ENCODE measurements at places on chromosomes 13 and 19. TPM values are rescaled to one million over a fixed set of nuclear protein-coding genes. Genes with fewer than 3 reads are reported as not detected.

- H3K36me3 ChIP-seq, result no peaks in the 10 kb centered on the region
- H3K27ac ChIP-seq, result no peak overlapping the region
- DNase-seq, result no peak
- no peak overlapping the region for H3K4me3 ChIP-seq
- peaks cover 23% of the 10 kb centered on the region for H3K4me1 ChIP-seq
Observed at GRCh38 chr19:18100710-18101109, 3.1 kb downstream of the MAST3 start.

DNA sequence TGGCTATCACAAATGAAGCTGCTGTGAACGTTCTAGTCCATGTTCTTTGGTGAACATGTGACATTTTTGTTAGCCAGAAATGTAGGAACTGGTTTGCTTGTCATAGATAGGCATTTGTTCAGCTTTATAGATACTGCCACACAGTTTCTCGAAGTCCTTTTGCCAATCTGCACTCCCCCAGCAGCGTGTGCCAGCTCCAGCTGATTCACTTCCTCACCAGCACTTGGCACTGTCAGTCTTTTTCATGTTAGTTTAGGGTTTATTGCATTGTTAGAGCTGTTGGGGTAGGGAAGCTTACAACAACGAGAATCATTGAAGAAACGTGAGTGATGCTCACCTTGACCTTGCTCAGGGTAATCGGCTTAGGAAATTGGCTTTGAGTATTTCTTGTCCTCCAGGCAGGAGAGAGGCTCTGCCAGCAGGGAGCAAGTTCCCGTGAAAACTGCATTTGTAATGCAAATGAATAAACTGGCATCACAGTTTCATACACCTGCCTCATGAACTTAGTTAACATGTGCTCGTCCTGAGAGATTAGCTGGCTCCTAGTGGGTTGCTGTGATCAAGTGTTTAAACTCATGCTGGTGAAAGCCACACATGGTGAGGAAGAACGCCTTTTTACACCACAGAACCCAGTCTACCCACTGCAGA lies 83.9 kb downstream of the ING1 start:
- DNase-seq, result no peak
- no peak overlapping the region for H3K4me3 ChIP-seq
- peaks cover 5% of the 10 kb centered on the region for H3K27me3 ChIP-seq
- H3K27ac ChIP-seq, result no peak overlapping the region

Gene FBXO27
- not detected for polyA plus RNA-seq

Gene ZNF578
- polyA plus RNA-seq, result 4.4 TPM

DNA sequence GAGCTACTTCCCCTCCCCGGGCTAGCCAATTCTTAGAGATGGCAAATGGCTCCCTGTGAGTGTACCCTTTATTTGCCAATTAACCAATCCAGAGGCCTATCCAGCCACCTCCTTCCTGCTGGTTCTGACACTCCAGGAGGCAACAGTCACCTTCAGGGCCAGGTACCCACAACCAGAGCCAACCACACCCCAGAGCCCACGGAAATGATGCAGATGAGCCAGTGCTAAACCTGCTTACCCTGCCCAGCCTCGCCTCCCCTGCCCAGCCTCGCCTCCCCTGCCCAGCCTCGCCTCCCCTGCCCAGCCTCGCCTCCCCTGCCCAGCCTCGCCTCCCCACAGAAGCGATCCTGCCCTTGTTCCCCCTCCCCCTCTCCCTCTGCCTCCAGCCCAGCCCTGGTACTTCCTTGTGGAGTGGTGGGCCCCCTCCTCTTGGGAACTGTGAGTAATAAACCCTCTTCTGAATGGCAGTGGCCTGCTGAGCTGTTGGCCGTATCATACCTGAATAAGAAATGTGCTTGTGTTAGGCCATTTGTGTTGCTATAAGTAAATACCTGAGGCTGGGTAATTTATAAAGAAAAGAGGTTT lies 173.8 kb upstream of the RNF113B start:
- no peak overlapping the region for H3K4me3 ChIP-seq
- no peaks in the 10 kb centered on the region for H3K36me3 ChIP-seq
- no peaks in the 10 kb centered on the region for H3K4me1 ChIP-seq

DNA sequence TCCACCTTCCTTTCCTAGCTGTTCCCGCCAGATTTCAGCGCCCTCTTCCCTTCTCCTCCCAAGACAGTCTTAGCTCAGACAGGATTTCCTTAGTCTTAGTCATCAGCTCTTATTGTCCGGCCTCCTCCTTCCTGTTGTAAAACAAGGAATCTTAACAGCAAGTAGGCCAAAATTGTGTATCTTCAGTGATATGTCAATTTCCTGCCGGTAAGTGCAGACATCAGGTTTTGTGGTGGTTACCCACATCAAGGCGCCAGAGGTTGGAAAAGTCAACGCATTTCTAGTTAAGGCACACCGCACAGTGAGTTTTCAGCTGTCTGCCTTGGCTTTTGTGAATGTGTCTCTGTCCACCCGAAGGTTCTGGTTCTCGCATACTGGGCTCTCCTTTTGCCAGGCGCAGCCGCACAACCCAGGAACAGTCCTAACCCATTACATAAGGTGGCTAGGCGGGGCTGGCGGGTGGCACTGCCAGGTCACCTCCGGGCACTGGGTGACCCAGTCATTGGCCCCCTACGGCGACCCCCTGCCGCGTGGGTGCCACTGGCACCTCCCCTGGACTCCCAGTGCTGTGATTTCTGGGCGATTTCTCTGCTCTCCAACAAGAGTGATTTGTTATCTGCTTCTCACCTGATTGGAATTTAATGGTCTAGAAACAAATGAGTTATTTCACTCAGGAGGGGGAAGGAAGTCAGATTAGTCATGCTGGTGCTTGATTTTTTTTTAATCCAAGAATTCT lies 12.9 kb downstream of the COL4A2 start:
- no peak for DNase-seq
- H3K27ac ChIP-seq, result no peak overlapping the region
- no peaks in the 10 kb centered on the region for H3K36me3 ChIP-seq
- no peaks in the 10 kb centered on the region for H3K27me3 ChIP-seq

DNA sequence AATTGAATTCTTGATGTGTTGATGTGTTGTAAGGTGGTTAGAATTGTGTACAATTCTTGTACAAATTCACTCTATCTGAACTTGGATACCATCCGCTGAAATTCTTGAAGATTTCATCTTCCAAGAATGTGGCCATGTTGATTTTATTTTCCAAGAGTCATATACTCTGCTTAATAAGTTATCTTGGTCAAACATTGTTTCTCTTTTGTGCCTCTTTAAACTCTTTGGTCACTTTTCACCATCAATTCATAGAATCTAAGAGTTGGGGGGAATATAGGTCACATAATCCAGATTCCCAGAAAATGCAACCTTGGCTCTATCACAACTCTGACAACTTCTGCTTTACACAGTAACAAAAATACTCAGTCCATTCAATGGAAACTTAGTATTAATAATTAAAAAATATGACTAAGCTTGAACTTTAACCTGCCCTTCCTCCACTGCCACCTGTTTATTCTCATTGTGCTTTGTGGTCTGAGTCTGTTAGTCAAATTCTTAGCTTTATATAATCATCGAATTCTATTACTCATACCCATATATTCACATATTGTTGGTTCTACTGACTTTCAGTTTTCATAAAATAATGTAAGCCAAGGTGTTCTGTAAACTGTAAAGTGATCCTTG lies 373.2 kb downstream of the LMO7 start:
- no peak for DNase-seq
- H3K4me3 ChIP-seq, result no peak overlapping the region
- no peaks in the 10 kb centered on the region for H3K36me3 ChIP-seq
- no peaks in the 10 kb centered on the region for H3K27me3 ChIP-seq
- no peaks in the 10 kb centered on the region for H3K4me1 ChIP-seq
- H3K27ac ChIP-seq, result no peak overlapping the region

Gene NHLRC3
- polyA plus RNA-seq, result 3.4 TPM

DNA sequence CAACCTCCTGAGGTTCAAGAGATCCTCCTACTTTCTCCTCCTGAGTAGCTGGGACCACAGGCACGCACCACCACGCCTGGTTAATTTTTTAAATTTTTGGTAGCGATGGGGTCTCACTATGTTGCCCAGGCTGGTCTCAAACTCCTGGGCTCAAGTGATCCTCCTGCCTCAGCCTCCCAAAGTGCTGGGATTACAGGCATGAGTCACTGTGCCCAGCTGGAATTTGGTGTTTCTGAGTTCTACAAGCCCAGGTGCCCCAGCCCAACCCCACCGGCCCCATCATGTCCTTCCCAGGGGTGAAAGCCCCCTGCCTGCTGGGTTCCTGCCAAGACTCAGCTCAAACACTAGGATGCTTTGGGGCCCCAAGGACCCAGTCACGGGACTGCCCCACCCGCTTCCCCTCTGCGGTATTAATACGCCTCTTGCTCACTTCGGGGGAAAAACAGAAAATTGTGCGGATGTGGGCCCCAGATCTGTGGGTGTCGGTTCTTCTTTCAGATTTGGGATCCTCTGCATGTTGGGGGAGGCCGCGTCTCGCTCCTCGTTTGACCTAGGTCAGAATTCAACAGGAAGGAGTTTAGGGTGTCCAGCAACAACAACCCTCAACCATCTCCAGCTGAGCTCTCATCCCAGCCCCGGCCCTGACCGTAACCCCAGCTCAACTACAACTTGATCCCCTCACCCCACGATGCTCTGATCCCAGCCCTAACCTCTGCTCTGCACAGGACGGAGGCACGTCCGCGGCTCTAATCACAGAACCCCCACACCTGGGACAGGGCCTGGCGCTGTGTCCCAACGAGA lies 3.7 kb upstream of the FCER2 start:
- H3K4me1 ChIP-seq, result peaks cover 22% of the 10 kb centered on the region
- H3K4me3 ChIP-seq, result peak overlapping the region; percentile 34
- H3K27ac ChIP-seq, result peak overlapping the region; percentile 79

DNA sequence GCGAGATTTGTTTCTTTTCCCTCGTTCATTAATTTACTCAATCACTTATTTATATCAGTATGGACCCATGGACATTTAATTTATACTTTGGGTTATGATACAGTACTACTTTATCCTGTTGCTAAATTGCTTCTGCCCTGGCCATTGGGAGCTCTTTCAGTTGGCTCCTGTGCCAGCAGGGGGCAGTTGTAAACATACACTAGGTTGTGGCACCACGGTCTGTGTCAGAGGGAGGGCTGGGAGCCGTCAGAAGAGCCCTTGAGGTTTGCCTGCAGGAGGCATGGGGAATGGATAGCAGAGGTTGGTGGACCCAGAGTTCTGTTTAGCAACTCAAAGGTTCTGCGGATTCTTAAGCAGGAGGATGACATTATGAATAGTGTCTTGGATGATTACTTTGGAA lies 94.3 kb downstream of the ERCC5 start:
- H3K36me3 ChIP-seq, result no peaks in the 10 kb centered on the region
- H3K27ac ChIP-seq, result no peak overlapping the region
- H3K4me3 ChIP-seq, result no peak overlapping the region
- H3K27me3 ChIP-seq, result no peaks in the 10 kb centered on the region

- no peak for DNase-seq
- H3K27me3 ChIP-seq, result no peaks in the 10 kb centered on the region
- no peaks in the 10 kb centered on the region for H3K36me3 ChIP-seq
- H3K27ac ChIP-seq, result no peak overlapping the region
- H3K4me3 ChIP-seq, result no peak overlapping the region
- H3K4me1 ChIP-seq, result no peaks in the 10 kb centered on the region
Observed at GRCh38 chr13:37884674-37885073, 15.1 kb upstream of the TRPC4 start.

- no peak for DNase-seq
- H3K36me3 ChIP-seq, result no peaks in the 10 kb centered on the region
- no peaks in the 10 kb centered on the region for H3K4me1 ChIP-seq
- no peak overlapping the region for H3K27ac ChIP-seq
- H3K4me3 ChIP-seq, result no peak overlapping the region
- H3K27me3 ChIP-seq, result no peaks in the 10 kb centered on the region
Observed at GRCh38 chr19:49165111-49165750, 7.6 kb downstream of the TRPM4 start.

Gene CEACAM21
- 43.6 TPM for polyA plus RNA-seq

DNA sequence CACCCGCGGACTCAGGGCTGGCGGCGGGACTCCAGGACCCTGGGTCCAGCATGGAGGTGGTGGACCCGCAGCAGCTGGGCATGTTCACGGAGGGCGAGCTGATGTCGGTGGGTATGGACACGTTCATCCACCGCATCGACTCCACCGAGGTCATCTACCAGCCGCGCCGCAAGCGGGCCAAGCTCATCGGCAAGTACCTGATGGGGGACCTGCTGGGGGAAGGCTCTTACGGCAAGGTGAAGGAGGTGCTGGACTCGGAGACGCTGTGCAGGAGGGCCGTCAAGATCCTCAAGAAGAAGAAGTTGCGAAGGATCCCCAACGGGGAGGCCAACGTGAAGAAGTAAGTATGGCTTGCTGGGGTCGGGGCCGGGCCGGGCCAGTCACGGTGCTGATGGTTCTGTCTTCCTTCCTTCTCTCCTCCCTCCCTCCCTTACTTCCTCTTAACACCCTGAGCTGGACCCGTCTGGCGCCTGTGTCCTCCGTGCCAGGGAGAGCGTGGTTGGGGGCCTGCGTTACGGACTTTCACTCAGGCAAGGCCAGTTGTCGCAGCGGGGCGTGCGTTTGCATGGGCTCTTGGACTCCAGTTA lies 1.4 kb downstream of the STK11 start:
- no peaks in the 10 kb centered on the region for H3K36me3 ChIP-seq
- peaks cover 35% of the 10 kb centered on the region for H3K4me1 ChIP-seq
- no peaks in the 10 kb centered on the region for H3K27me3 ChIP-seq
- peak overlapping the region; percentile 81 for H3K4me3 ChIP-seq
- peak overlapping the region; percentile 74 for H3K27ac ChIP-seq

Gene TMEM190
- not detected for polyA plus RNA-seq

- H3K27ac ChIP-seq, result no peak overlapping the region
- no peaks in the 10 kb centered on the region for H3K36me3 ChIP-seq
- H3K4me1 ChIP-seq, result no peaks in the 10 kb centered on the region
- no peak for DNase-seq
Observed at GRCh38 chr13:73399347-73400216, 340.8 kb downstream of the KLF5 start.

DNA sequence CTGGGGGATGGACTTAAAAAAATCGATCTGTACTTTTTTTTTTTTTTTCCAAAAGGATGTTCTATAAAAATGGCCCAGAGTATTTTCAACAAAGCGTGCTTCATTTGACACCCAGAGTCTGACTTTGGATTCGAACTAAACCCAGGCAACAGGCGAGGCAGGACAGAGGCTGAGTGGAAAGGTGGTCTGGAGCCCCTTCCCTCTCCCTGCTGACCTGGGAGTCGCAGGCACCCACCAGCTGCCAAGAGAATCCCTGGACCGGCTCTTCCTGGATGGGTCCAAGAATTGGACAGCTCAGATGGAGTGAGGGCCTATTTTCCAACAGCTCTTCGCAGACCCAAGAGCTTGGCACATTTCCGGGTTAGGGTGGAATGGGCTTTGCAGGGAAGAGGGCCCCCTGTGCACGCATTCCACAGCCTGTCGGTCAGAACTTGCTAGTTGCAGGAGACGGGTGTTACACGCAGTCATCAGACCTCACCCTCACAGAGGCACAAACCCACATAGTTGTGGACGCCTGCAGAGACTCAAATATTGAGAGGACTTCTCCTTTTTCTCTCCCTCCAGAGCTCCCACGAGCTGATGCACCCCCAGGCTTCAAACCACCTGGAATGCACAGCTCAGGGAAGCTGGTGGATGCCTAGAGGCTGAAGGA lies 15.2 kb downstream of the KCTD15 start:
- no peak overlapping the region for H3K27ac ChIP-seq
- H3K4me3 ChIP-seq, result no peak overlapping the region
- H3K36me3 ChIP-seq, result no peaks in the 10 kb centered on the region
- H3K27me3 ChIP-seq, result no peaks in the 10 kb centered on the region

Gene HSPH1
- 66.3 TPM for polyA plus RNA-seq

GRCh38 chr13:41813426-41813825 lies 147.5 kb downstream of the VWA8 start:
- H3K4me1 ChIP-seq, result no peaks in the 10 kb centered on the region
- H3K27ac ChIP-seq, result no peak overlapping the region
- no peak for DNase-seq
- no peak overlapping the region for H3K4me3 ChIP-seq
- H3K27me3 ChIP-seq, result no peaks in the 10 kb centered on the region

- H3K27ac ChIP-seq, result peak overlapping the region; percentile 74
- peaks cover 2% of the 10 kb centered on the region for H3K36me3 ChIP-seq
- no peaks in the 10 kb centered on the region for H3K27me3 ChIP-seq
- H3K4me3 ChIP-seq, result peak overlapping the region; percentile 99
- peaks cover 14% of the 10 kb centered on the region for H3K4me1 ChIP-seq
Observed at GRCh38 chr19:14570864-14571527, 870 bp downstream of the NDUFB7 start.
